ENCODE measurements at places on chromosomes 3 and 15.

DNA sequence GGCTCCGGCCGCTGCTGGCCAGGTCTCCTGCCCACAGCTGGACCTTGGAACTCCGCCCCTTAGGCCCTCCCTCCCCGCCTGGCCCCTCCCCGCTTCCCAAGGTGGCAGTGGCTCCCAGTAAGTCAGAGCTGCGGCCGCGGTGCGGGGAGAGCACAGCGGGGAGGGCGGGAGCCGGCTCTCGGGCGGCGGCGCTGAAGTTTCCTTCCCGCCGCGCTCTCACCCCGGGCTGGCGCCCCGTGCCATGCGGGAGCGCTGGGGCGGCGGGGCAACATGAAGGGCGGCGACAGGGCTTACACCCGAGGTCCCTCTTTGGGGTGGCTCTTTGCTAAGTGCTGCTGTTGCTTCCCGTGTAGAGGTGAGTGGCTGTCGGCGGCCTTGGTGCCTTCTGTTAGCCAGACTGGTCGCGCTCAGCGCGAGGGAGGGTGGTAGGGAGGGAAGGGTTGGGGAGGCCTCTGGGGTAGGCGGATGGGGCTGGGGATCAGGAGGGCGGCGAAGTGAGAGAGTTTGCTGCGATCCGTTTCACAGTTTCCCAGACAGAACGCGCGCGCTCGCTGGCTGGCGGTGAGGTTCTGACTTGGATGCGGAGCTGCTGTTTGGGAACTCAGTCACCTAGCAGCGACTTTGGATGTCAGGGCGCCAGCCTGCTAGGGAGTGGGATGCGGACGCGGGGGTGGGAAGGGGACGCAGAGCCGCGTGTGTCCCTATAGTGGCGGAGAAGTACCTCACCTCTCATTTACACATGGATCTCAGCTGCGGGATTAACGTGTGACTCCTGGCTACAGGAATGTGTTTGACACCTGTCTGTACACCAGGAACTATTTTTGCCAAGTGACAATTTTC is 145.5 kb upstream of the UMPS start:
- peak overlapping the region; percentile 21 for H3K27ac ChIP-seq
- DNase-seq = peak; percentile 26
- H3K4me1 ChIP-seq = peaks cover 27% of the 10 kb centered on the region
- no peaks in the 10 kb centered on the region for H3K36me3 ChIP-seq
- peaks cover 46% of the 10 kb centered on the region for H3K27me3 ChIP-seq
- peak overlapping the region; percentile 80 for H3K4me3 ChIP-seq

GRCh38 chr3:82715091-82715856 is 953.8 kb upstream of the GBE1 start:
- no peaks in the 10 kb centered on the region for H3K4me1 ChIP-seq
- H3K4me3 ChIP-seq = no peak overlapping the region
- H3K27me3 ChIP-seq = no peaks in the 10 kb centered on the region
- no peak for DNase-seq
- no peaks in the 10 kb centered on the region for H3K36me3 ChIP-seq
- no peak overlapping the region for H3K27ac ChIP-seq

DNA sequence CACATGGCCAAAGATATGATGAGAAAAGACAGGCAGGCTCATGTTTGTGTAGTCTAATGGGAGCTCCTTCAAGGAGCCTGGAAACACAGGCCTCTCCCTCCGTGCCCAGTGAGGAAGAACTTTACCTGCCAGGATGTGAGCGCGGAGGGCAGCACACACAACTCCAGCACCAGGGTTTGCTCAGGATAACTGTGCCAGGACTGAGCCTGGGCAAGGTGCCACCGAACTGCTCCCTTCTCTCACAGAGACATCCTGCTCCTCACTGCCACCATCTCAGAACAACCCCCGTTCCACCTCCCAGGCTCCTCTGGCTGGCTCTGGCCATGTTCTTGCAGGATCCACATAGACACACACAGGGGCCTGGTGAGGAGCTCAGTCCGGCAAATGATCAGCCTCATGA is 87.4 kb downstream of the NUP210 start:
- H3K4me1 ChIP-seq = peaks cover 11% of the 10 kb centered on the region
- no peak overlapping the region for H3K27ac ChIP-seq
- H3K27me3 ChIP-seq = no peaks in the 10 kb centered on the region
- H3K36me3 ChIP-seq = peaks cover 38% of the 10 kb centered on the region

DNA sequence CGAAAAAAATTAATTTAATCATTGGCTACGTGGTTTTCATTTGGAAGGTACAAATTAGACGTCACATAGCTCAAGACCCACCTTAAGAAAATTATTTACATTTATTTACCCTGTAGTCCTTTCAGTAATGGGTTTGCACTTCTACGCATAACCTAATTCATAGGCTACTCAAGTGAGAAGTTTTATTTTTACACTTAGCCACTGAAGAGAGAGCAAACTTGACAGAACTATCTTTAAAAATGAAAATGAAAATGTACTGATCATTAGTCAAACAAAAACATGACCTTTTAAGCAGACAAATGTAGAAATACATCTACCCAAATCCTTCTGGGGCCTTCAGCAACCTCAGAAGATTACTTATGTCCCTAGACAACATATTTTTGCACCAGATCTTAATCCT is 269.4 kb upstream of the TTC14 start:
- no peaks in the 10 kb centered on the region for H3K27me3 ChIP-seq
- H3K36me3 ChIP-seq = no peaks in the 10 kb centered on the region

GRCh38 chr3:25532431-25533162 is 104.5 kb downstream of the RARB start:
- no peak overlapping the region for H3K4me3 ChIP-seq
- no peaks in the 10 kb centered on the region for H3K36me3 ChIP-seq
- DNase-seq = peak; percentile 44
- peaks cover 4% of the 10 kb centered on the region for H3K27me3 ChIP-seq
- H3K27ac ChIP-seq = no peak overlapping the region
